Natural killer cell (primary cell): ENCODE measurements at places on chromosomes 2 and 18. TPM values are rescaled to one million over a fixed set of nuclear protein-coding genes. Genes with fewer than 3 reads are reported as not detected.

Gene RRM2
- 16.1 TPM for total RNA-seq

- no peaks in the 10 kb centered on the region for H3K27me3 ChIP-seq
- no peaks in the 10 kb centered on the region for H3K36me3 ChIP-seq
- DNase-seq, result no peak
Measured at GRCh38 chr2:153967248-153967973, 95.7 kb downstream of the GALNT13 start.

DNA sequence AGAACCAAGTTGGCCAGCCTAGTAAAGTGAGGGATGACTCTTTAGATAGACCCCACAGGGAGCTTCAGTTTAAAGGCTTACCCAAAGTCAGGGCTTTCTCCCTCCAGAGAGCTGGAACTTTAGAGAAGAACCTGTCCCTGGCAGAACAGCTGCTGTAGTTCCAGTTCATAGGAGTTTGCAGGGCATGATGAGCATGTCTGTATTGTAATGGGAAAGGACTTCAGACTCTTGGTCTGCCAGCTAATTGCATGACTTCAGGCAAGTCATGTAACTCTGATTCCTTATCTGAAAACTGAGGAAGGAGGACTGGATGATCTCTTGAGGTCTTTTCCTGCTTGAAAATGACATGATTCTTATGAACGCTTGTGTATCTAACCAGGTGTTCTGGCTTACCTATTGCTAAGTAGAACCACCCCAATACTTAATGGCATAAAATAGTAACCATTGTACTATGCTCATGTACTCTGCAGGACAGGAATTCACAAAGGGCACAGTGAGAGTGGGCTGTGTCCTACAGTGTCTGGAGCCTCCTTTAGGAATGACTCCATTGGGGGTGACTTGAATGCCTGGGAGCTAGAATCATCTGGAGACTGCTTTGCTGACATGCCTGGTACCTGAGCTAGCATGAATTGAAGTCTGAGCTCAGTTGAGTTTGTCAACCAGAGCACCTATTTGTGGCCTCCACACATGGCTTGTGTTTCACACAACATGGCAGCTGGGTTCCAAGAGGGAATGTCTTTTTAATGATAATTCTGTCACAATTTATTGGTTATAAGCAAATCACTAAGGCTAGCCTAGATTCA, 18.9 kb downstream of the SP5 start:
- H3K4me3 ChIP-seq, result no peak overlapping the region
- no peaks in the 10 kb centered on the region for H3K27me3 ChIP-seq
- H3K27ac ChIP-seq, result no peak overlapping the region
- H3K36me3 ChIP-seq, result no peaks in the 10 kb centered on the region

DNA sequence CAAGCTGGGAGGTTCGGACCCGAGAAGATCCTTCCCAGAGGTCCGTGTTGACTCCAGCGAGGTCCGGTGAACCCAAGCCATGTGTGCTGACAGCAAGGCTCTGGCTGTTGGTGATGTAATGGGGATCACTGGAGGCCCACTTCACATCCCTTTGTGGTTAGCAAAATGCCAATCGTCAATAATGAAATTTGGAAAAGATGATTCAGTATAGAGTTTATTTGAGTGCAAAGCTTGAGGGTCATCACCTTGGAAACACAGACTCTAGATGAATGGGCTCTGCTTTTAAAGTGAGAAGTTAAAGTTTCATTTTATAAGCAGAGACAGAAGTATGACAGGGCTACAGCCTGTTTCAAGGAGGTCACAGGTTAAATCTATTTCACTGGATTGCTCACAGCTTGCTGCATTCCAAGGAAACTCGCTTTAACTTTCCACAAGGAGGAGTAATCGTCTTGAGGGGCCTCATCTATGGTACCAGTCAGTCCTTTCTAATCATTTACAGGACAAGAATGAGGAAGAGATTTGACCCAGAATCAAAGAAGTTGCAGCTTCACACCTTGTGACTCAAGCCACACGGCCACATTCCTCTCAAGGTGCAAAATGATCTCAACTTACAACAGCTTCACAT, 140.5 kb downstream of the TPO start:
- no peak for DNase-seq
- H3K27me3 ChIP-seq, result no peaks in the 10 kb centered on the region
- H3K36me3 ChIP-seq, result no peaks in the 10 kb centered on the region
- peaks cover 11% of the 10 kb centered on the region for H3K4me1 ChIP-seq
- H3K4me3 ChIP-seq, result no peak overlapping the region

Gene NEU2
- not detected for total RNA-seq

GRCh38 chr2:14896330-14897030, 264.0 kb downstream of the LRATD1 start:
- H3K36me3 ChIP-seq, result no peaks in the 10 kb centered on the region

DNA sequence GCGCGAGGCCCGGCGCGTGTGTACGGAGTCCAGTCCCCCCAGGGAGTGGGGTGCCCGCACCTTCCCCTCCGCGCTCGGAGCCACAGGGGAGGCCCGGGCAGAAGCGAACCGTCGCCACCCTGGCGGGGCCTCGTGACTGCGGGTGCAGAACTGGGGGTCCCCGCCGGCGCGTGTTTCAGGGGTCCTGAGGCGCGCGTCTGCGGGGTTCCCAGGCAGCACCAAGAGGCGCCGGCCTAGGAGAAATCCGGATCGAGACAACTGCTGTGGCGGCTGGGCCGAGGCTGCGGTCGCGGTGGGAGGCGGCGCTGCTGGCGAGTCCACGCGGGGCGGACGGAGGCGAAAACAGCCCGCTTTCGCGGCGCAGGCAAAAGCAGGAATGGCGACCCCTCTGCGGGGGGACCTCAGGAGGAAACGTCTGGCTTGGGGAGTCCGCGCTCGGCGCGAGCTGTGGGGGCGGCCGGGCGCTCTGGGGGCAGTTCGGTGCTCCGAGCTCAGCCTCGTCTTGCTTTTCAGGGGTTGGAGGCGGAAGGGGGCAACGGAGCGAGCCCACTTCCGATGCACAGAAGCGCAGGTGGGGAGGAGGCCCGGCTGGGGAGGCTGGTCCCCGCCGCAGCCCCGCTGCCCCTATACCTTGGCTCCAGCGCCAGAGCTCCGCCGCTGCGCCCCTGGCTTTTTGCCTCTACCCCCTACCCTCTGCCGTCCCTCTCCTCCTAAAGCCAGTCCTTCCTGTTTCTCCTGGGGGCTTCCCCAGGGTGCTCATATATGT, 81.5 kb upstream of the LDLRAD4 start:
- peak overlapping the region; percentile 83 for H3K27ac ChIP-seq
- H3K27me3 ChIP-seq, result no peaks in the 10 kb centered on the region
- H3K4me3 ChIP-seq, result peak overlapping the region; percentile 56
- peak; percentile 52 for DNase-seq

GRCh38 chr2:175034716-175035115, 29.5 kb upstream of the CHN1 start:
- H3K36me3 ChIP-seq, result no peaks in the 10 kb centered on the region
- H3K27ac ChIP-seq, result no peak overlapping the region
- no peaks in the 10 kb centered on the region for H3K27me3 ChIP-seq
- no peak for DNase-seq
- no peaks in the 10 kb centered on the region for H3K4me1 ChIP-seq

DNA sequence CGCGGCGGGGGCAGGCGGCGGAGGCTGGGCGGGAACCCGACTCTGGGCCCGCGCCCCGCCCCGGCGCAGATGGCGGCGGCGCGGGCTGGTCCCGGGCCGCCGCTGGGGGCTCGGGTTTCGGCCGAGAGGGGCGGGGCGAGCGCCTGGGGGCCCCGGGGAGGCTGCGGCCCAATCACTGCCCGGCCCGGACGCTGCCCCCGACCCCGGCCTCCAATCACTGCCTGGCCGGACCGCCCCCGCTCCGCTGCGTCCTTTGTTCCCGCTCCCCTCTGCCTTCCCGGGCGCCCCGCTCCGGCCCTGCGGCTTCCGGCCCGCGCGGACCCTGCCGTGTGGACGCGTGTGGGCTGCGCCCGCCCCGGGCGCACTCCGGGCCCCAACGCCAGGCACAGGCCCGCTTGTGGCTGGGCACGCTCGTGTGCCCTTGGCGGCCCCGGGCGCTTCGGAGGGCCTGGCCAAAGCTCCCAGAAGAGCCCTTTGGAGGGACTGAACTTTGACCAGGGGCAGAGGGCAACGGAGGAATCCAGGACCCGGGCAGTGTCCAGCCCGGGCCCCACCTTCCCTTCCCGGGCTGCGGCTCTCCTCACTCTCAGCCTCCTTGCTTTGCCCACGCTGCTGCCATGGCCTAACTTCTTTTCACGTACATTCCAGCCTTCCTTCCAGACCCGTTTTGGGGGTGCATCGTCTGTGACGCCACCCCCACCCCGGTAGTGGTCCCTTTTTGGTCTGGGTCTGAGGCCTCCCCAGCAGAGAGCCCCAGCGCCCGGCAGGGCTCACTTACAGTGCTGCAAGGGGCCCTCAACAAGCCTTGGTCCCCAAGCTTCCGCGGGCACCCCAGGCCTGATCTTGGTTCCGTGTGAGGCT, 27.1 kb upstream of the PTMA start:
- H3K36me3 ChIP-seq, result no peaks in the 10 kb centered on the region
- H3K27ac ChIP-seq, result no peak overlapping the region
- H3K4me1 ChIP-seq, result peaks cover 12% of the 10 kb centered on the region
- peaks cover 3% of the 10 kb centered on the region for H3K27me3 ChIP-seq
- no peak overlapping the region for H3K4me3 ChIP-seq

Gene MC2R
- total RNA-seq, result not detected
